Heart left ventricle (tissue), 16 donors: ENCODE measurements at places on chromosomes 12 and 14.

- no peak for DNase-seq
Measured at GRCh38 chr14:71739273-71739990, 192.8 kb upstream of the RGS6 start.

GRCh38 chr12:52539083-52539820 is 13.7 kb downstream of the KRT71 start:
- DNase-seq = no peak

DNA sequence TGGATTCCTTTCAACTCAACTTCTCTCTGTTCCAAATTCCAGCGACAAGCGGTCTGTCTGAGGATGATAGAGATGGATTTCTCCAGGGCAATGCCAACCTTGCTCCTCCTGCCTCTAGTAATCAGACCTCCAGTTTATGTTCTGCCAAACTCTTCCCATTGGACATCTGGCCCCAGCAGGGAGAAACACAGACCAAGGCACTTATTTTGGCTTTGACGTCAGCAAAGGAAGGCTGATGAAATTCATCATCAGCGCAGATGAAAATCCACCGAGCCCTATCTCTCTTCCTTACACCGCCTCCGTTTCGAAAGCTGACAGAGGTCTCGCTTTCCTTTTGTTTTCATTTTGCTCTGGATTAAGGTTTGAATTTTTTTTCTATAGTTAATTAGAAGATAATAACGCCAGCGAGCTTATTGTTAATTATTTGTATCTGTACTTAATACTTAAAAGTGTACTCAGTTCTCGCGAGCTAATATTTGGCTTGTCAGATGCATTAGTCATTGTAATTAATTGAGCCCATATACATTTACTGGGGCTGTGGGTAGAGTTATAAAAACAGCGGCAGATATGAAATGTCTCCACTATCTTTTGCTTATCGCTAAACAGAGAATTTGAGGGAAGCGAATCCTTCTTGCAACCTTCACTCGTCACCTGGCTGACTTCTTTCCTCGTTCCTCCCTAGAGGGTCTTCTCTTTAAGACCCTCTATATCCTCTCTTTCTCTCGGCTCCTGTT is 35.9 kb upstream of the MED13L start:
- no peak for DNase-seq

- DNase-seq = no peak
Measured at GRCh38 chr12:118827606-118828005, 153.7 kb upstream of the SRRM4 start.

- DNase-seq = no peak
Measured at GRCh38 chr14:94747739-94748138, 22.2 kb downstream of the GSC start.

GRCh38 chr12:13375583-13376345 is 179.2 kb downstream of the EMP1 start:
- no peak for DNase-seq
